ENCODE measurements at places on chromosomes 16 and 17. TPM values are rescaled to one million over a fixed set of nuclear protein-coding genes. Genes with fewer than 3 reads are reported as not detected.

- no peak overlapping the region for H3K27ac ChIP-seq
- DNase-seq, result no peak
- peaks cover 32% of the 10 kb centered on the region for H3K27me3 ChIP-seq
- no peak overlapping the region for H3K4me3 ChIP-seq
- H3K36me3 ChIP-seq, result no peaks in the 10 kb centered on the region
Observed at GRCh38 chr16:83990492-83990891, 22.4 kb downstream of the NECAB2 start.

- H3K27ac ChIP-seq, result no peak overlapping the region
- H3K36me3 ChIP-seq, result peaks cover 27% of the 10 kb centered on the region
- H3K27me3 ChIP-seq, result no peaks in the 10 kb centered on the region
- no peak for DNase-seq
Observed at GRCh38 chr16:30350134-30350871, 4.8 kb downstream of the CD2BP2 start.

The FBXO47 gene
- not detected for total RNA-seq

The SPNS2 gene
- not detected for total RNA-seq

The CDH3 gene
- not detected for total RNA-seq

The COTL1 gene
- 166 TPM for total RNA-seq

All from IMR-90 (cell line).